Pancreas (tissue), 10 donors: ENCODE measurements at places on chromosomes 5 and 9. TPM values are rescaled to one million over a fixed set of nuclear protein-coding genes. Genes with fewer than 3 reads are reported as not detected.

Gene IL5
- not detected for total RNA-seq

Gene HMCN2
- 0.55 TPM for total RNA-seq

GRCh38 chr9:130039528-130040147 is 3.4 kb downstream of the FNBP1 start:
- DNase-seq = no peak

- no peak for DNase-seq
These were observed 96.8 kb upstream of the PANK3 start for GRCh38 chr5:168675883-168676408.

DNA sequence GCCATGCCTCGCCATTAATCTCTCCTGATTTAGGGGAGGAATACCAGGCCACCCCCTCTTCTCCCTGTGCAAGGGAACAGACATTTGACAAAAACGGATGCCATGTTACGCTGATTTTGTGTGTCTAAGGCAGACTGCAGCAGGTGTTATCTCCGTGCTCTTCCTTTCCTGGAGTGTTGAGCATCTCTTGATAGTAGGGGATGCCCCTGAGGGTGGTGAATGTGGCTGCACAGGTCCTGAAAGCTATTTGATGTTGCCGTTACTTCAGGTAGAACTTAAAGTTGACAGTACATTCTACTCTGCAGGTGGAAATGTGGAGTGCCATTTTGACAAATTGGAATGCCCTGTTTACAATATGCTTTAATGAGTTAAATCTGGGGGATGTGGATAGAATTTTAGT is 21.5 kb downstream of the TENT4A start:
- DNase-seq = no peak
